T-cell (primary cell): ENCODE measurements at places on chromosomes 7 and 10. TPM values are rescaled to one million over a fixed set of nuclear protein-coding genes. Genes with fewer than 3 reads are reported as not detected.
A peak's percentile ranks its signal among the peaks of the same experiment; 100 is the strongest.

CCL24 gene
- not detected for total RNA-seq

NSMCE4A gene
- 41.6 TPM for total RNA-seq

PWWP2B gene
- total RNA-seq: 15.3 TPM

DNA sequence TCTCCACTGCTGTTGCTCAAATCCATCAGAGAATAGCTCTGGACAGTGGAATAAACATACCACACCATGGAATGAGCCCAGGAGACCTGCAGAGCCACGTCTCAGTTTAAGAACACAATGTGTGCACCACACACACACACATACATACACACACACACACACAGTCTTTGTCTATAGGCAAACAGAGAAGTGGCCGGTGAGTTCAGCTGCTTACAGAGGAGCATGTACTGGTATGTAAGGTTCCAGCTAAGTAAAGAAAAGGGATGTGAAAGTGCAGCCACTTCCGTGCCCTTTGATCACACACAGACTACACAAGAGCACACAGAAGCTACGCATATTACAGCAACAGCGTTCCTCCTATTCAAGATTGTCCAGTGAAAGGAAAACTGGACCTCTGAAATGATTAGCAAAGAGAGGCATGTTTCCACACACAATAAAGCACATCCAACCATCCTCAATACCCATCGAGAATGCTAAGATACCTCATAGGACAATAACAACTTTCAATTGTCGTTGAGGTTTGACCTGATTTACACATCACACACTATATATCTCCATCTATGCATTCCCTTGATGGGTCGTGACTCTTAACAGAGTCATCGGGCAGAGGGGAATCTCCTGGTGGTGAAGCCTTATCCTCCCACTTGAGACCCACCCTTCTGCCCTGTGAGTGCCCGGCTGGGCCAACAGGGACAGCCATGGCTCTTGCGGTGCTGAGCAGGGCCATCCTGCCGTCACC, 23.6 kb downstream of the SLC35B4 start:
- no peak overlapping the region for H3K4me3 ChIP-seq
- H3K36me3 ChIP-seq: peaks cover 20% of the 10 kb centered on the region
- H3K4me1 ChIP-seq: no peaks in the 10 kb centered on the region
- H3K27me3 ChIP-seq: no peaks in the 10 kb centered on the region

DNA sequence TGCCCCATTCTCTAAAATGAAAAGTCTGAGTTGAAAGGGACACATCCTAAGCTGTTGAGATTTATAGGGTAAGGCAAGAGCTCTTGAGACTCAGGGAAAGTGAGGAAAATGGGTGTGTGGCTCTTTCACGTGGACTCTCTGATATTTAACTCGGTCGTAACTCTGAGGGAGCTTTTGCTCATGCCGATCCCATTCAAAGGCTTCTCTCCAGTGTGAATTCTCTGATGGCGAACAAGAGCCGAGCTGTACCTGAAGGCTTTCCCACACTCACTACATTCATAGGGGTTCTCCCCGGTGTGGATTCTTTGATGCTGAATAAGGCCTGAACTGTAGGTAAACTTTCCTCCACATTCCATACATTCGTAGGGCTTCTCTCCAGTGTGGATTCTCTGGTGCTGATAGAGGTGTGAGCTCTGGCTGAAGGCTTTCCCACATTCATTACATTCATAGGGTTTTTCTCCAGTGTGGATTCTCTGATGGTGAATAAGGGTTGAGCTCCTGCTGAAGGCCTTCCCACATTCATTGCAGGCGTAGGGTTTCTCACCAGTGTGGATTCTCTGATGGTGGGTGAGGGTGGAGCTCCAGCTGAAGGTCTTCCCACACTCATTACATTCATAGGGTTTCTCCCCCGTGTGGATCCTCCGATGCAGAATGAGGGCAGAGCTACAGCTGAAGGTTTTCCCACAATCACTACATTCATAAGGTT, 10.4 kb downstream of the ZNF3 start:
- DNase-seq: no peak
- peak overlapping the region; percentile 11 for H3K4me3 ChIP-seq
- no peaks in the 10 kb centered on the region for H3K27me3 ChIP-seq

DNA sequence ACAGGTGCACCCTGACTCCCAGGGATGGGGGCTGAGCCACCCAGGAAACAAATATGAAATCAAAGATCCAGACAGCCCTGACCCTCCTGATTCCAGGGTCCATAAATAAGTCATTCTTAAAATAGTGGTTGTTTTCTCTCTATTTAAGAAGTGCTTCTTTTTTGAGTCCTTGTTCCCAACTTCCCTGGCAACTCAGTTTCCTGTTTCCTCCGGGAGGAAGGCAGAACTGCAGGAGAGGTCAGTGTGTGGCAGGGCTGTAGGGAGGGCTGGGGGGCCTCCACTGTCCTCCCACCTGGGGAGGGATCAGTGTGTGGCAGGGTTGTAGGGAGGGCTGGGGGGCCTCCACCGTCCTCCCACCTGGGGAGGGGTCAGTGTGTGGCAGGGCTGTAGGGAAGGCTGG, 88.7 kb upstream of the PDGFA start:
- peak overlapping the region; percentile 43 for H3K27ac ChIP-seq
- no peaks in the 10 kb centered on the region for H3K36me3 ChIP-seq
- H3K27me3 ChIP-seq: no peaks in the 10 kb centered on the region
- peaks cover 71% of the 10 kb centered on the region for H3K4me1 ChIP-seq
- DNase-seq: no peak
- no peak overlapping the region for H3K4me3 ChIP-seq

DNA sequence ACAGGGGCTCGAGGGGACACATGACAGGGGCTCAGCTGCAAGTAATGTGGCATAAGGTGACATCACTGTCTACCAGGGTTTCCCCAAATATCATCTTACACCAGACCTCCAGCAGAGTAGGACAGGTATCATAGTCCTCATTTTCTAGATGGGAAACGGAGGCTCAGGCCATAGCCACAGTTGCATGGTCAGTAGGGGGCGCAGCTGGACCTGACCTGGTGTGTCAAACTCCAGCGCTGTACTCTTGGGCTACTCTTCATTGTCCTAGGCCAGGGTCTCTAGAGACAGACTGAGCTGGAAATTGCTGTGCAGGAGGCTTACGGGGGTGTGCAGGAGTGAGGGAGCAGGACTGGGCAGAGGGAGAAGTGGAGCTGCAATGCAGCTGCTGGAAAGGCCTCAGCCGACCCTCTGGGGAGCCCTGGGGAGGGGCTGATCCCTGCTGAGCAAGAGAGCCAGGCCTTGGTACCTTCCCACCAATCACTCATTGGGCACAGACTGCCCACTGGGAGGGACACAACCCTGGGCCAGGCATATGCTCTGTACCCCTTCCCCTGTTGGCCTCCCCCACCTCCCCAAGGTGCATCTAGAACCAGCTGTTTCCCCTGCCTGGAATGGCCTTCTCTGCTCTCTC, 89.9 kb downstream of the CDH23 start:
- peaks cover 17% of the 10 kb centered on the region for H3K27me3 ChIP-seq
- H3K4me1 ChIP-seq: no peaks in the 10 kb centered on the region
- no peak for DNase-seq
- no peak overlapping the region for H3K4me3 ChIP-seq

DNA sequence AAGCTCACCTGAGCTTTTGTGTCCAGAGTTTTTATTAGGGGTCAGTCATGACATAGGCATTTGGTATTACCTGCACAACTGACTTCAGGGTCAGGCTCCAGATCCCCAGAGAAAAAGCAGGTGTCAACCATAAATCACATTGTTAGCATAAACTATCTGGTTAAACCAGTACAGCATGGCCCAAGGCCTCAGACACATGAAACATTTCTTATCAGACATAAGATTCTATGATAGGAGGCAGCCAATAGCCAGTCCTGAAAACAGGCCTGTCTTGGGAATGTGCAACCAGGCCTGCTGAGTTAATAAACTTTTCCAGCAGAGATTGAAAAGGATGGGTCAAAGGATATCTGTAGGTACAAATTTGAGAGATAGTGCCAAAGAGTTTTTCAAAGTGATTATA, 116.1 kb downstream of the TPST1 start:
- H3K27ac ChIP-seq: no peak overlapping the region
- no peak overlapping the region for H3K4me3 ChIP-seq
- no peak for DNase-seq
- no peaks in the 10 kb centered on the region for H3K4me1 ChIP-seq
- H3K27me3 ChIP-seq: no peaks in the 10 kb centered on the region

DNA sequence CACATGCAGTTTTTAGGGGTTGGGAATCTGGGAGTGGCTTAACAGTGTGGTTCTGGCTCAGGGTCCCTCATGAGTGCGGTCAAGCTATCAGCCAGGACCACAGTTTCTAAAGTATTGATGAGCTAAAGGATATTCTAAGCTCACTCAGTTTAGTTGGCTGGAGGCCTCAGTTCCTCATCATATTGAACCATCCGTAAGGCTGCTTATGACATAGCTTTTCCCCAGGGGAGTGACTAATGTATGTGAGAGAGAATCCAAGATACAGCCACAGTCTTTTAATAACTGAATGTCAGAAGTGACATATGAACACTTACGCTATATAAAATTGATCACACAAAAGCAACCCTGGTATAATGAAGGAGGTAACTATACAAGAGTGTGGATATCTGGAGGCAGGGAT, 245.3 kb downstream of the POLR1F start:
- no peak overlapping the region for H3K27ac ChIP-seq
- no peaks in the 10 kb centered on the region for H3K4me1 ChIP-seq
- no peak overlapping the region for H3K4me3 ChIP-seq
- no peaks in the 10 kb centered on the region for H3K36me3 ChIP-seq

GRCh38 chr10:105855791-105856190, 1214.7 kb downstream of the SORCS3 start:
- DNase-seq: no peak
- H3K4me1 ChIP-seq: no peaks in the 10 kb centered on the region
- H3K36me3 ChIP-seq: no peaks in the 10 kb centered on the region
- H3K4me3 ChIP-seq: no peak overlapping the region
- no peaks in the 10 kb centered on the region for H3K27me3 ChIP-seq

DNA sequence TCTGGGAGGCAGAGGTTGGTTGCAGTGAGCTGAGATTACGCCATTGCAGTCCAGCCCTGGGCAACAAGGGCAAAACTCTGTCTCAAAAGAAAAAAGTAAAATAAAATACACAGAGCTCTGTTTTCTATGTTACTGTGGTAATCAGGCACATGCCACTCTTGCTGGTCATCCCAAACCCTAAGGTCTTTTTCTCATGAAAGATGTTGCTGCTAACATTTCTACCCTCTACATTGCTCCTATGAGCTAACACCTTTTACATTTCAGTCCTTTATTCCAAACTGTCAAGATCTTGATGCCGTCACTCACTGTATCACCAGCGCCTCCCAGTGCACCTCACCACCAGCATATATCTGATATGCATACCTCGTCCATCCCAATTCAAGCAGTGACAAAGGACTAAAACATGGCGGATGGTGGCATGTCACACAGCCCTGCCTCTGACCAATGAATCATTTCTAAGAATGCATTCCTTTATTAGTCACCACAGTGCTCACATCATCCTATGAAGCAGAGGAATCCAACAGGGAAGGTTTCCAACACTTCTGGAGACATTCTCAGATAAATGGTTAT, 4.3 kb downstream of the DAGLB start:
- no peak overlapping the region for H3K27ac ChIP-seq
- DNase-seq: no peak
- no peak overlapping the region for H3K4me3 ChIP-seq
- no peaks in the 10 kb centered on the region for H3K27me3 ChIP-seq
- H3K4me1 ChIP-seq: peaks cover 40% of the 10 kb centered on the region
